ENCODE measurements at places on chromosomes 1 and 21.

DNA sequence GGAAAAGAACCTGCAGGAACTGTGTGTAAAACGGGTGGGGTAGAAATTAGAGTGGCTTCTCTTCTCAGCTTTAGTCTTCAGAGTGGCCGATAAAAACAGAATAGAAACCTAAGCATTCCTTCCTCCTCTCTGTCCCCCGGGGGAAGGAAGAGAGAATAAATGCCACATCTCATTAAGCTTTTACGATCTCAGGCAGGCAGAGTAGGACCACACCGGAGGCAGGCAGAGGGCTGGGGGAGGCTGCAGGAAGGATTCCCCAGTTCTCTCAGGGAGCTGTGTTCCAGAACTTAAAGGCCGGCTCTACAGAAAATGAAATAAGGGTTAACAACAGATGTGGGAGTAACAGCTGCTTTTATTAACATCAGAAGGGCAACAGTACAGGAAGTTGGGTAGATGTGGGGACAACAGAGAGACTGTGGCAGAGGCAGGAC is 24.5 kb upstream of the MEF2D start:
- DNase-seq: no peak

DNA sequence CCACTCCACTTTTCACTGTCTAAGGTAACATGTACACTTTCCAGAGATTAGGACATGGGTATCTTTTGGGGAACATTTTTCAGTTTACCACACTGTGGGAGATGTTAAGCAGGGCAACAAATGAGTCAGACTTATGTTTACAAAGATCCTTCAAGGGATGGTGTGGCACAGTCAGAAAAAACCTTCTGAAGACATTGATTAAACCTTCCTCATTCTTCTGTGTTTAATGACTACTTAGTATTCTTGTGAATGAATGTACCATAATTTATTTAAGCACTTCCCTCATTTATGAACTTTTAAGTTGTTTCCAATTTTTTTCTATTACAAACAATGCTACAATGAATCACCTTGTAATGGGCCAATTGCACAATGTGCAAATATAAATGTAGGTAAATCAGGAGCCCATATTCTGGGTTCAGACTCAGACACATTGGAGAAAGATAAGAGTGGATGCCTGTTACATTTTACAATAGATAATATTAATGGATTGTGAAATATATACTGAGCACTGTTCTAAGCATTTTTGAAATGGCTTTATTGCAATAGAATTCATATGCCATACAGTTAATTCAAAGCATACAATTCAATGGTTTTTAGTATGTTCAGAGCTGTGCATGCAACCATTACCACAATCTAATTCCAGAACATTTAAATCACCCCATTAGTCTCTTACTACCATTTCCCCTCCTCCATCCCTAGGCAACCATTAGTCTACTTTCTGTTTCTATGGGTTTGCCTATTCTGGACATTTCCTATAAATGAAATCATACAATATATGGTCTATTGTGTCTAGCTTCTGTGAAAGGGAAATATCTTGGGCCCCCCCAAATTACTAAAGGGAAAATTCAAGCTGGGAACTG is 1.9 kb upstream of the SFT2D2 start:
- DNase-seq: no peak

- peak; percentile 43 for DNase-seq
Observed at GRCh38 chr1:41516168-41517061, 31.9 kb upstream of the EDN2 start.

- DNase-seq: peak; percentile 12
Observed at GRCh38 chr1:153288634-153289275, 24.0 kb downstream of the PGLYRP3 start.

GRCh38 chr1:8423269-8423691 is 105.4 kb downstream of the SLC45A1 start:
- DNase-seq: peak; percentile 31

GRCh38 chr1:68484618-68485017 is 12.3 kb downstream of the DEPDC1 start:
- DNase-seq: no peak

GRCh38 chr1:206690516-206690915 is 5.8 kb downstream of the MAPKAPK2 start:
- no peak for DNase-seq

DNA sequence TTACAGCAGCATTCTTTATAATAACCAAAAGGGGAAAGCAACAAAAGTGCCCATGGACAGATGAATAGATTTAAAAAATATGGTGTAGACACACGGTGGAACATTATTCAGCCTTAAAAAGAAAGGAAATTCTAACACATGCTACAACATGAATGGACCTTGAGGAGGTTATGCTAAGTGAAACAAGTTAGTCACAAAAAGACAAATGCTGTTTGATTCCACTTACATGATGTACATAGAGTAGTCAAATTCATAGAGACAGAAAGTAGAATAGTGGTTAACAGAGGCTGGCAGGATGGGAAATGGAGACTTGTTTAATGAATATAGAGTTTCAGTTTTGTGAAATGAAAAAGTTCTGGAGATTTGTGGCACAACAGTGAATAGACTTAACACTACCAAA is 151.4 kb downstream of the CYYR1 start:
- no peak for DNase-seq

DNA sequence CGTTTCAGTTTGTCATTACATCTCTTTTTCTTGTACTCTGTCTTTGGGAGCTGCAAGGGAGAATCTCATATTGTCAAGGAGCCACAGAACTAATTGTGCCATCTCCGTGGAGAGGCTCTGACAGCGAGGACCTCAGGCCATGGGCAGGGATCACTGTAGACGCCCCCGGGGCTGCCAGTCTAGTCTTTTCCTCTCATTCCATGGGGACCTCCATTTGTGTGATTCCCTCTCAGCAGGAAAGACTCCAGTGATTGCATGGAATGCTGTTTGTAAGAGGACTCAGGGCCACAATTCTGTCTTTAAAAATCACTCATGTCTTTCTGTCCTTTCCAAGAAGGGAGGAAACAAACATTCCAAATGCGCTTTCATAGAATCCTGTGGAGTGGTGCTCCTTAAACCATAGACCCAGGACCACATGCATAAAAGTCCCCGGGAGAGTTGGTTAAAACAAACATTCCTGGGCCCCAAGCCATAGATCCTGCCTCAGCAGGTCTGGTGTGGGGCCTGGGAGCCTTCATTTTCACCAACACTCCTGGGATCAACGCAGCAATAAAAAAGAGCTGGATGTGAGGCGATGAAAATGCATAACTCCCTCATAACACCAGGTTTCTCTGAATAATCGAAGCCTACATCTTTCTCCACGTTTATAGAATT is 104.5 kb downstream of the ZP4 start:
- DNase-seq: no peak
